ENCODE measurements at places on chromosomes 6 and 20.

DNA sequence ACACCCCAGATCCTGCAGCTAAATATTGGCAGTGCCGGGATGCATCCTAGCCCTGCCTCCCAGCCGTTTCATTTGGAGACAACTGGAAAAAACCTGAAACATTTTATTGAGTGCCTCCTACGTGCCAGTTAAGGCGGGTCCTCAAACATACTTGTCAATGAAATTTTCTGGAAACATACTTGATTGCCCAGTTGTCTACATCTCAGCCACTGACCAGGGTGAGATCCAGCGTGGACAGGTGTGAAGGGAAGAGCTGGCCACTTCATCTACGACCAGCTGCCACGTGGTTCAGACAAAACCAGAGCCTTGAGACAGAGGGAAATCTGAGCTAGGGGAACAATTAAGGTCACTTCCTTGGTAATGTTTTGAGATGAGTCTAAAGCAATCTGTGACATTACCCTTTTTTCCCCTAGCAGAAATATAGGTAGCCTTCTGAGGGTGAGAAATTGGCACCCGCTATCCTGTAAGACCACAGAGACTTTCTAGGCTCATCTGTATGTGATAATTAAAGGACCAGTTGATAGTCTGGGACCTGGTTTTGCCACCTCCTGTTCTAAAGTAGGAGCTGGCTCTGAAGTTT lies 116.3 kb upstream of the MTHFD1L start:
- DNase-seq, result no peak

- no peak for DNase-seq
Observed at GRCh38 chr6:147676495-147677199, 168.2 kb downstream of the SAMD5 start.

- no peak for DNase-seq
Observed at GRCh38 chr6:108677894-108678293, 117.2 kb downstream of the FOXO3 start.

DNA sequence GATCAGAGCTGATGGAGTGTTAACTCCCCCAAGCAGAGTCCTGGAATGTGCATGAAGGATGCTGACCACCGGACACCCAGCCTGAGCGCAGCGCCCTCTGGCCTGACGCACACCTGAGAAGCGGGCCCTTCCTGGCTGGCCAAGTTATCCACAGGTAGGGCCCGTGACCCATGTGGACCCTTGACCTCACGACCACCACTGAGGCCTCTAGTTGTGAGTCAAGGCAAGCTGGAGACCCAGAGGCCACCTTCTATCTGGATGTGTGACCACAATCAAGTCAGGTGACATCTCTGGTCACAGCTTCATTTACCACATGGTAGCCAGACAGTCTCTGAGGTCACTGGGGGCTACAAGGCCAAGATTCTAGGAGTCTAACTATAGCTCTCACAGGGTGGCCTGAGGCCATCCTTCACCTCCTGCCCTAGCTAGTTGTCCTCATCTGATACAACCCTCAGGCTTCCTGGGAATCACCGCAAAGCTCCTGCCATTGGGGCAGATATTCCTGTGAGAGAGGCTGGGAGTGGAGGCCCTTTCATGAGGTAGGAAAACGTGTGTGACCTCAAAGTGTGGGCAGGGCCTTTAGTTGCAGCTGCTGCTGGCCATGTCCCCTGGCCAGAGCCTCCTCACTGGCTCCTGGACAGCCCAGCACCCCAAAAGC lies 53.1 kb downstream of the DSTN start:
- DNase-seq, result no peak
